Activated naive CD4-positive, alpha-beta T cell treated with anti-CD3 and anti-CD28 coated beads, Interleukin-2, amount 10 ng/mL, durations not matched to agents 7 days and 5 days (primary cell): ENCODE measurements at places on chromosomes 12 and 14.

DNA sequence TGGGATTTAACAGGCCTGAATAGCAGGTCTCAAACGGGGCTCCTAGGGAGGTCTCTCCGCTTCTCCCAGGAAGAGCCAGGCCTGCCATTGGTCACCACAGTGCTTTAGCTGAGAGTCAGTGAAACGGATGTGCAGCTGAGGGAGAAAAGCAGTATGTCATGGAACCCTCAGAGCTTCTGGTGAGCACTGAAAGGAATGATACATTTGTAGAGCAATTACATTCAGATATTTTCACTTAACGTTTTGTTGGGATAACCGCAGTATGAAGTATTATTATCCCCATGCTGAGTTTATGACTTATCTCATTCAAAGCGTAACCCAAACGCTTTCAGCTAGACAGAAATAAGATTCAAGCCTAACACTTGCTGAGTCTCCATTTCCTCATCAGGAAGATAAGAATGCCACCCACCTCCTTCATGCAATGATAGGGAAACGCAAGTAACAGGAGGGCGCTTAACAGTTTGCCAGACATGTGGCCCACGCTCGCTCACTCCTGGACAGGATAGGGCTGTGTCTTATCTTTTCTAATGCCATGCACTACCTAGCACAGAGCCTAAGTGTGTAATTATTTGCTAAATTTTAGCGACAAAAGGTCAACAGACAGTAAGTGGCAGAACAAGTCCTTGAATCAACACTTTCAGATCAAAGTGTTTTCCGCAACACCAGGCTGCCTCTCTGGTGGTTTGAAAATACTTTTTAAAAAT is 28.2 kb downstream of the DAD1 start:
- DNase-seq, result peak; percentile 41

DNA sequence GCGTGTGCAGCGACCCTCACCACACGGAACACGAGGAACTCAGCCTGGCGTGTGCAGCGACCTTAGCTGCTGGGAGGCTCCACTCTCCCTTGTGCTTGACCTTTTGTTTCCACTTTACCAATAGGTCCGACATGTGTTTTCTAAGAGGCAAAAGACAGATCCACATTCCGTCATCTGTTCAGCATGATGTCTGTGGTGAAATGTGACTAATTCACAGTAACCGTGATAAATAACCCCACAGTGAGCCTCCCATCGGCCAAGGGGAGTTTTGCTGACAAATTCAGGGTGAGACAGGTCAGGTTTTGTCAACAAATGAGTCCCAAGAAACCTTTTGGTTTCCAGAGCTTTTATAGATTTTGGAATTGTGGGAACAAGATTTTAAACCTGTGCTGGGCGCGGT is 55.9 kb downstream of the MOK start:
- no peak for DNase-seq

- no peak for DNase-seq
Measured at GRCh38 chr12:83933615-83934014, 979.0 kb downstream of the SLC6A15 start.

DNA sequence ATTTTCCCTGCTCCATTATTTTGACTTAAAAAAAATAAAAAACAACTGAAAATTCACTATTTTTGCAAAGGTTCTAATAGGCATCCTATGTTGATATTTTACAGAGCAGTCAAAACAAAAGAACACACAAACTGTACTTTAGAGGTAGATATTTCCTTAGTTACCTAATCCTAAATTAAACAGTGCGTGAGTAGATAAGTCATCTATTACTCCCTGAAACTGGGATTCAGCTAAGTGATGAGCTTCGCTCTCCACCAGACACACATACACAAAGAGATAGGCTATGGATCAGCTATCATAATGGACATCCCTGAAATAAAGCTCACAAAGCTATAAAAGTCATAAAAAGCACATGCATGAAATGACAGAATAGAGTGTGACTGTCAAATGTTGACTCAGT is 398.7 kb downstream of the SOX5 start:
- DNase-seq, result no peak

DNA sequence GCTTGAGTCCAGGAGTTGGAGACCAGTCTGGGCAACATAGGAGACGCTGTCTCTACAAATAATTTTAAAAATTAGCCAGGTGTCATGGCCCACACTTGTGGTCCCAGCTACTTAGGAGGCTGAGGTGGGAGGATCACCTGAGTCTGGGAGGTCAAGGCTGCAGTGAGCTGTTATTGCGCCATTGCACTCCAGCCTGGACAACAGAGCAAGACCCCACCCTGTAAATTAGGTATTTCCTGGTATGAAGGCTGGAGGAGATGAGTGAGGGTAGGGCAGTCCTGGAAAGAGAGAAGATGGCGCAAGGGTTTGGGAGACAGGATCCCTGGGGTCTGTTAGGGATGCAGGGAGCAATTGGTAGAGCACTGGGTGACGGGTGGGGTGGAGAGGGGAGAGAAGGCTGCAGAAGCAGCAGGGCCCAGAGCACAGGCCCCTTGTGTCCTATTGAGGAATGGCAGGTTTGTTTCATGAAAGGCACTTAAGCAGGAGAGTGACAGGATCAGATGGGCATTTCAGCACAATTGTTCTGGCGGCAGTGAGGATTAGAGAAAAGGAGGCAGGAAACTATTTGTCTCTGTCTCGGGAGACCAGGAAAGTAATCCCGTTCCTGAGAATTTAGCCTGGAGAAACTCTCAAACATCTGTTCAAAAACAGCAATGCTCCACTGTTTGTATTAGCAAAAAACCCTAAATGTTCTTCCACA is 47.2 kb upstream of the KTN1 start:
- DNase-seq, result no peak

DNA sequence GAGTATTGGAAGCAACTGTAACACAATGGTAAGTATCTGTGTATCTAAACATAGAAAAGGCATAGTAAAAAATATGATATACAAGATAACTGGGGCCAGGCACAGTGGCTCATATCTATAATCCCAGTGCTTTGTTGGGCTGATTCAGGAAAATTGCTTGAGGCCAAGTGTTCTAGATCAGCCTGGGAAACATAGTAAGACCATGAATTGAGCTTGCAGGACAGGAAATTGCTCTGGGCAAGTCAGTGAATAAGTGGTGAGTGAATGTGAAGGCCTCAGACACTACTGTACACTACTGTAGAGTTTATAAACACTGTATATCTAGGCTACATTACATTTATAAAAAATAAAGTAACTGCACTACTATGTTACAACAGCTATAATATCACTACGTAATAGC is 75.2 kb downstream of the GPR135 start:
- DNase-seq, result no peak

DNA sequence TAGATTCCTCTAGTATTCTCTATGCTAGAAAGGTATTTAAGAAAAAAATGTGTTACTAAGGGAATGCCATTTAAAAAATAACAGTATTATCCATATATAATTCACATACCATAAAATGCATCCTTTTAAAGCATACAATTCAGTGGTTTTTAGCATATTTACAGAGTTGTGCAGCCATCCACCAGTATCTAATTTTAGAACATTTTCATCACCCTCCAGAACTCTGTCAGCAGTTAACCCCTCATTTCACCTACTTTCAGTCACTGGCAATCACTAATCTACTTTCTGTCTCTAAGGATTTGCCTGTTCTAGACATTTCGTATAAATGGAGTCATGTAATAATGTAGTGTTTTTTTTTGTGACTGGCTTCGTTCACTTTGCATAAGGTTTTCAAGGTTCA is 33.4 kb downstream of the TBC1D15 start:
- no peak for DNase-seq

DNA sequence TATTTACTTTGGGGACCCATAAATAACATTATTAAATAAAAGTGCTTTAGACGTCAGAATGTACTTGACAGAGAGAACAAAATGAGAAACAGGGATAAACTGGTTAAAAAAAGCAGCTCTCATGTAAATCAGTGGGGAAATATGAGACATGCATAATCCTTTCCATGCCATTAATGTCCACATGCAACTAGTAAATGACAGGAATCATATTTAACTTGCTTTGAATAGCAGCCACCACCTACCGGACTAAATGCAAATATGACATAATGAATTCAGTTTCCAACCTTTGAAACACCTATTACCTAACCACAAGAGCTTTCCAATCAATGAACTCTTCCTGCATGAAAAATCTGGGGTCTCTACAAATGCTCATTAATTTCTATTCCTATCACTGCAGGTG is 19.6 kb downstream of the FGD6 start:
- no peak for DNase-seq

GRCh38 chr12:111907740-111908139 is 65.7 kb downstream of the MAPKAPK5 start:
- no peak for DNase-seq

- peak; percentile 76 for DNase-seq
Measured at GRCh38 chr12:114662512-114663177, 21.3 kb downstream of the TBX3 start.

DNA sequence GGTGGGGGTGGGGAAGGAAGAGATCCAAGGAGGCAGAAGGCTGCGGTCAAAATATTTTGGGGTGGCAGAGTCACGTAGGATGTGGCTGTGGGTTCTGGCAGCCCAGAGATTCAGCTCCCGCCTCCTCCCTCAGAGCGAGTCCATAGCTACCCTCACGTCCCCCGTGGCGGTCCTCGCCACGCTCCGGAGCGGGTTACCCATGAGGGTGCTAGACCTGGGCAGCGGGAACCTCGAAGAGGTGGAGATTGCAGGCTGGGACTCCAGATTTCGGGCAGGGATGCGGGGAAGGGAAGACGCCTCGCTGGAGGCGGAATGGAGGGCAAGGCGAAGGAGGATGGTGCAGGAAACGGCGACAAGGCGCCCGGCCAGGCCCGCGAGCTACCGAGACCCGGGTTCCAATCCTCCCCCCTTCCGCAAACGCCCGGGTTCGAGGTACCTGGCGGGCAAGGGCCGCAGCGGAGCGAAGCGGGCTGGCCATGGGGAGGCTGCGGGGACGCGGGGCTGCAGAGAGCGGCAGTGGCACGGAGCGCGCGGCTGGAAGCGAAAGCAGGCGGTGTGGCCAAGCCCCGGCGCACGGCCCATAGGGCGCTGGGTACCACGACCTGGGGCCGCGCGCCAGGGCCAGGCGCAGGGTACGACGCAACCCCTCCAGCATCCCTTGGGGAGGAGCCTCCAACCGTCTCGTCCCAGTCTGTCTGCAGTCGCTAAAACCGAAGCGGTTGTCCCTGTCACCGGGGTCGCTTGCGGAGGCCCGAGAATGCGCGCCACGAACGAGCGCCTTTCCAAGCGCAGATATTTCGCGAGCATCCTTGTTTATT is 46.2 kb downstream of the BCAT1 start:
- peak; percentile 52 for DNase-seq

GRCh38 chr14:76846331-76847047 is 20.3 kb downstream of the LRRC74A start:
- no peak for DNase-seq

- peak; percentile 76 for DNase-seq
Measured at GRCh38 chr12:124939079-124939420, 24.6 kb upstream of the UBC start.

DNA sequence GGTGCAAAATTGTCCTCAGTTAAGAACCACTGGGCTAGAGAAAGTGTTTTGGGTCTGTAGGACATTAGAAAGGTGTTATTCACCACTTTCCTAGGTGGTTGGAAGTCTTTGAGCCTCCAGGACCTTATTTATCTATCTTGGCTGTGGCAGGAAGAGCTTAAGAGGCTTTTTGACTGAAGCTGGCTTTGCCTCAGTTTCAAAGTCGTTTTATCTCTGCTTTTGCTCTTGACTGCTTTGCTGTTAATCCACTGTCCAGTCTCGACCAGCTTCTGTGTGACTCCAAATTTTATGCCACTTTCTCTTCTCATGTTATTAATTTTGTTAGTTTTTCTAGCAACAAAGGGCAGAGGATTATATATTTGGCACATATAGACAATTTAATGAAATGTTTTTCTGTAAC is 60.3 kb downstream of the PPHLN1 start:
- no peak for DNase-seq

DNA sequence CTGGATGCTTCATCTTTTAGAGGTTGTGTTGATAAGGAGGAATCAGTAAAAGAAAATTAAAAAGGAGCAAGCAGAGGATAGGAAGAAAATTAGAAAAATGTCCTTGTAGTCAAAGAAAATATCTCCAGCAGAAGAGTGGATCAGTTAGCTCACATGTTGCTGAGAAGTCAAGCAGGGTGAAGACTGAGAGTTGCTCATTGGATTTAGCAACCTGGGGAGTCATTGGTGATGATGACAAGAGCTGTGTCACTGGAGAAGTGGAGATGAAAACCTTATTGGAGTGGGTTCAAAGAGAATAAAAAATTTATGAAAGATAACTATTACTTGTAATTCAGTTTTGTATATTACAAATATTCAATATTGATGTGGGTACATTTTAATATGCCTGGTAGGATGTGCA is 9.8 kb downstream of the FRMD6 start:
- no peak for DNase-seq

- peak; percentile 54 for DNase-seq
Measured at GRCh38 chr12:121580959-121581685, at the start of gene KDM2B. KDM2B (minus strand) TSS chr12:121581023; CDS start chr12:121580911, 112 bp downstream.

GRCh38 chr12:71161591-71161990 is 3.8 kb upstream of the TSPAN8 start:
- no peak for DNase-seq

- DNase-seq, result no peak
Measured at GRCh38 chr14:73709904-73710469, 4.2 kb downstream of the PNMA1 start.

GRCh38 chr14:55052269-55052930 is 953 bp downstream of the MAPK1IP1L start:
- DNase-seq, result no peak

- no peak for DNase-seq
Measured at GRCh38 chr12:122107261-122107660, 28.7 kb downstream of the MLXIP start.

DNA sequence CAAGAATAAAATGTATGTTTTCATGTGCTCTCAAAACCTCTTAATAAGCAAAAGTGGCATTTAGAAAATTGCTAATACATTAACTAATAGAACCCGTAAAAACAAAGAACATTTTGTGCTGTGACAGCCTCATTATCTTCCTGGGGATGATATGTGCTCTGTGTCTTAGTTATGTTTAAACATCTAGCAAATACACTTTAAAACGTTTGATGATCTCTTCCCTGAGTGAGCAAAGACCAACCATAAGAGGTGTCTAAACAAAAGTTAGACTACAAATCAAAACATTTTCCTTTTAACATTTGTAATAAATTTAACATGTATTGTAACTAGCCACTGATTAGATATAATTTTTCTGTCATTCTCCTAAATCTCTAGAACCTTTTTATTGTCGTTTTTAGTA is 95.8 kb downstream of the SOX5 start:
- no peak for DNase-seq

GRCh38 chr14:93025055-93025454 is 90.7 kb downstream of the ITPK1 start:
- no peak for DNase-seq
